Activated B cell treated with CpG ODN at 0.5 μM for 24 hours (primary cell): ENCODE measurements at places on chromosomes 2 and 18. TPM values are rescaled to one million over a fixed set of nuclear protein-coding genes. Genes with fewer than 3 reads are reported as not detected.

DES gene
- not detected in 2 replicates for total RNA-seq

GRCh38 chr2:35035883-35036282 lies 1319.7 kb upstream of the CRIM1 start:
- no peak for DNase-seq

- no peak for DNase-seq
These were observed 1231.6 kb upstream of the GYPC start for GRCh38 chr2:125424266-125424785.

DNA sequence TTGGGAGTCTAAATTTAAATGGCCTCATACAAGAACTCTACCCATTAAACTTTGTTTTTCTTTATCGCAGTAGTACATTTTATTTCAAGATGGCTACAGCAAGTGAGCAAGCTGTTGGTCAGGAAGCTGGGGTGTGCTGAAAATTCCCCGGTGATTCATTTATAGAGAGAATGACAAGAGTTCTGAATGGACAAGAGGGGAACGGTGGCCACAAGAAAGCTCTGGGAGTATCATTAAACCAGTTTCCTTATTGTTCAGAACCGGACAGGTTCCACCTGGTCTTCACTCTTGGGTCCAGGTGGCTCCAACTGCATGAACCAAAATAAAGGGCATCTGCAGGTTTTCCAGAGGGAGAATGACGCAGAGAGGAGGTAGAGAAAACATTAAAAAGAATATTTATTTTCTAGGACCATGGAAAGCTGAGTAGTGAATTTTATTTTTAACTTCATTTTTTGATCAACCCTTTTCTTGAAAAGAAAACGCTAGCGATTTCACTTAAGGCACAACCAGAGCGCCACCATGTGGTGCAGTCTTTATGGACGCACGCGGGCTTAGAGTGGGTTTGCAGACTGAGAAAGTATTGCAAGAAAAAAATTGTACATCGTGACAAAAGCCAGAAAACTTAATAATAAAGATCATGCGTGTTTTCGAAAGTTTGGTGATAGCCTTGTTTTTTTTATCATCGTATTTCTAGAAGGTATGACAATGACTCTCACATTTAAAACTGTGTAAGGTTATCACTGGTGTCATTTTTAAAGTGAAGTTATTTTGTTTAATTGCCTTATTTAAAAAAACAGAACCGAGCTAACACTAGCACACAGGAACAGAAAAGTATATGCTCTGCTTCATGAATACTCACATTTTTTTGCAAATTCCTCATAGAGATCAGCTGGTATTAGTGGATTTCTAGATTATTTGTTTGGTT lies 97.9 kb upstream of the NOL4 start:
- DNase-seq: no peak

DNA sequence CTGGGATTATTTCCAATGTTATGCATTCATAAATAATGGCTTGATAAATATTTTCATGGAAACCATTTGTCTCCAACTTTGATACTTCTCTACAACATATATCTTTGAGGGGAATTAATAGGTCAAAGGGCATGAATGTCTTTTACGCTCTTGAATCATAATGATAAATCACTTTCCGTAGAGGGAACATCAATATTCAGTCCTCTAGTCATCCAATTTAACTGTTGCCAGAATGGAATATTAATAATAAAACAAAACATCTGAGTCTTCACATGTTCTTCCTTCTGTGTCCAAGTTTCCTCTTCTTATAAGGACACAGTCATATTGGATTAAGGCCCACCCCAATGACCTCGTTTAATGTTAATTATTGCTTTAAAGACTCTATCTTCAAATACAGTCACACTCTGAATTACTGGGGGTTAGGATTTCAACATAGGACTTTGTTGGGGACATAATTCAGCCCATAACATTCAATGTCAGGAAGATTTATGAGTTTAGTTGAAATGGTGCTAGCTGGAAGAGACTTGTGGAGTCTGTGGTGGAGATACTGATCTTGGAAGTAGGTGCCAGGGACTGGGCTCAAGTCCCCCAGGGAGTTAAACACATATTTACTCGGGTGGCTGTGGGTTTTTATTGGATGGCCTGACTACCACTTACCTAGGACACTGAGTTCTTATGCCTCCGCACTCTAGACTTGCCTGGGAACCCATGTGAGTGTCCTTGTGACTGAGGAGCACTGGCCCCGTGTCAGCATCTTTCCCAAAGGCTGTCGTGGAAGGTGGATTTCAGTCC lies 85.0 kb upstream of the SEC11C start:
- DNase-seq: no peak
